ENCODE measurements at places on chromosomes 12 and 14.

- DNase-seq: no peak
Observed at GRCh38 chr14:89013698-89014568, 189.5 kb downstream of the TTC8 start.

- DNase-seq: no peak
Observed at GRCh38 chr12:43155376-43155775, 396.6 kb downstream of the ADAMTS20 start.

GRCh38 chr14:89855961-89856656, 98.4 kb downstream of the EFCAB11 start:
- no peak for DNase-seq

DNA sequence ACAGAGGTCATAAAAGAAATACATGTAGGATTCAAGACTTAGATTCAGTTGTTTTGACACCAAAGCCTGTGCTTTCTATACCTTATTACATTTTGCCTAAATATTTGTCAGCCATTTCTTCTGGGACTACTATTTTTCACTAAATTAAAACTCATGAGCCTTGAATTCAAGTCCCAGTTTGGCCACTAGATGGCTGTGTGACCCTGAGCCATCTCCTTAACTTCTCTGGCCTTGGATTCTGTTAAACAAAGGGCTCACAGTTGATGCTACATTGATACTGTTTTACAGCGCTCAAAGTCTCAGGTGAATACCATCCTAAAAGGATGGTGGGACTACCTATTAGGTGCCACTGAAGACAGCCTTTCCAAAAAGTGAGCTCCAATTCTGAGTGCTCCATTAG, 39.6 kb upstream of the CCDC198 start:
- no peak for DNase-seq

DNA sequence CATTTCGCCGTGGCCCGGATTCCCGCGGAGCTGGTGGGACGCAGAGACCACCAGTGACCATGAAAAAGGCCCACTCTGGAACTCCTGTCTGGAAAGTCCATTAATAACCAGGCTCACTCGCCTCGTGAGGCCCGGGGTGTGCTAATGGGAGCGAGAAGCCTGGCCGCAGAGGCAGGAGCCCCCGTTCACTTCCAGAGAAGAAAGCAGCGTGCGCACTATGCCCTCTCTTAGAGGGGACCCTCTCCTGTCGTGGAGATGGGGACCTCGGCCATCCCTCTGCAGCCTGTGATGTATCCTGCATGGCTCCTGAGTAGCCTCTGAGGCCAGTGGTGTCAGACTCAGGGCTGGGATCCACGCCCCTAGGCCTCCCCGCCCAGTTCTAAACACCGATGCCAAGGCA, 134.1 kb upstream of the VRK1 start:
- DNase-seq: no peak

- DNase-seq: no peak
Observed at GRCh38 chr12:56897844-56898361, 36.3 kb downstream of the SDR9C7 start.

DNA sequence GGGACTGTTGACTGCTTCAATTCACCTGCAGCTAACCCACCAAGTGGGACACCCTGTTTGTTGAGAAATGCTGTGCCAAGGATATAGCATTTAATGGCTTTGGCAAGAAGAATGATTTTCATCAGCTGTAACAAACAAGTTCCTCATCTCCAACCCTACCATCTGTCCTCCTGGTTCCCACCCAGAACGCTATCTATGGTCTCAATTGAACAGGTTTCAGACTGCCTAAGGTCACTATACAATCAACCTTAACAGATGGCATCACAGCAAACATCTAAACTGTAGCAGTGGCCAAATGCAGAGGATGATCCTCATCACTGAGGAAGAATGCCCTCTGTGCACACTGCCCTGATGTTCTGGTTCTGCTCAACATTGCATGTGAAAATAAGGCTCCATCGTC, 546.2 kb upstream of the FOXG1 start:
- no peak for DNase-seq

GRCh38 chr14:89485264-89485663, 68.2 kb upstream of the FOXN3 start:
- no peak for DNase-seq

GRCh38 chr14:72902801-72903530, 9.1 kb upstream of the DPF3 start:
- no peak for DNase-seq

All from vagina (tissue), 2 donors.